ENCODE measurements at places on chromosomes 4 and X.

DNA sequence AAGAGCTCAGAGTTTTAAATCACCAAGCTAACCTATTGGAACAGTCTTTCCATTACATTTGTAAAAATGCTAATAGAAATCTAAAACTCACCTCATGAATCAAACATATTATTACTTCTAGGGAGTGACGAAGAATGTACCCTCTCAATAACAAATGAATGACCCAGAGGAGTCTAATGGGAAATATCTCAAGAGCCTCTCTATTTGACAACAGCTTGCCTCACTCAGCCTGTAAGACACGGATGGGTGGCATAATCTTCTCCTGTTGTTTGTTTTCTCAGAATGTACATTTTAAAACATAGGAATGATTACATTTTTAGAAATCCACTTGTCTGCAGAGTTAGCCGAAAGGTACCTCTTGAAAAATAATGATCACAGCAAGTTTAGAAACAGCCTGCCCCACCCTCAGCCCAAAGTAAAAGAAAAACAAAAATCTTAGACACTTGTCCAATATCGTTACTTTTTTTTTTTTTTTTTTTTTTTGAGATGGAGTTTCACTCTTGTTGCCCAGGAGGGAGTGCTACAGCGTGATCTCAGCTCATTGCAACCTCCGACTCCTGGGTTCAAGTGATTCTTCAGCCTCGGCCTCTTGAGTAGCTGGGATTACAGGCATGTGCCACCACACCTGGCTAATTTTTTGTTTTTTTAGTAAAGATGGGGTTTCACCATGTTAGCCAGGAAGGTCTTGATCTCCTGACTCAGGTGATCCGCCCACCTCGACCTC lies 183.6 kb upstream of the FTHL17 start:
- DNase-seq: no peak

- DNase-seq: no peak
These were observed 363.1 kb upstream of the SLIT2 start for GRCh38 chr4:19888587-19888986.

- DNase-seq: no peak
These were observed 14.1 kb upstream of the CXCL6 start for GRCh38 chr4:73822389-73822788.

- DNase-seq: no peak
These were observed 409.3 kb downstream of the FAM47B start for GRCh38 chrX:35351795-35352483.

- no peak for DNase-seq
These were observed 184.2 kb downstream of the STAG2 start for GRCh38 chrX:124145749-124146148.

DNA sequence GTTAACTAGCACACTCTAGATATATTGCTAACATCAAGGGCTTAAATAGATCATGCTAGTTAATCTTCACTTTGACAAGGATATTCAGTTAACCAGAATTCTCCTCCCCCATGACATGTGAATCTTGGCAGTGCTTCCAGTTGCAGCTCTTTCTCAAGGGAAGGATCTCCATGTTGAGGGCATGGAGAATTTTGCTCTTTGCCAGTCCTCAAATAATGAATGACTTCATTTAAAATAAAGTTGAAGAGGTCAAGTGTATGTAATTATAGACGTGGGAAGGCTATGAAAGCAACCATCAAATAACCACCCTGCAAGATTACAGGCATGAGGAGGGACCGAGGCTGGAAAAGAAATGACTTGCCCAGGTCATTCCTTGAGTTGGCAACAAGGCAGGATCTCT lies 87.3 kb upstream of the CPEB2 start:
- no peak for DNase-seq

- peak; percentile 93 for DNase-seq
These were observed at the start of gene PITX2 for GRCh38 chr4:110622841-110623717. TSS of gene PITX2 (minus strand) at chr4:110623077. CDS start at chr4:110622460, 617 bp downstream.

DNA sequence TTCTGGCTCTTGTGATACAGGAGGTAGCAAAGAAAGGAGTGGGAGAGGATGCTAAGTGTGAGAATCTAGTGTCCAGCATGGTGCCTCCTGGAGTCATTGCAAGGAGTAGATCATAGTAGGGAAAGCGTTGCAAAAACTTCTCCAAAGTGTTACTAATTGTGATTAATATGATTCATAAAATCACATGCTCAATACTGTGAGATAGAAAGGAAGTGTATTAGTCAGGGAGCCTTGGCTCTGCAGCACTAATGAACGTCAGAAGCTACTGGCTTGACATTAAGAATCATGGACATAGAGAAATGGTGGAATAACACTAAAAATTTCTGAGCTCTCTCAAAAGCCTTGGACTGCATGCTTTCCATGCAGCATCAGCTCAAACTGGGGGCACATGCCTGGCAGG lies 299.1 kb downstream of the EVC2 start:
- DNase-seq: no peak

DNA sequence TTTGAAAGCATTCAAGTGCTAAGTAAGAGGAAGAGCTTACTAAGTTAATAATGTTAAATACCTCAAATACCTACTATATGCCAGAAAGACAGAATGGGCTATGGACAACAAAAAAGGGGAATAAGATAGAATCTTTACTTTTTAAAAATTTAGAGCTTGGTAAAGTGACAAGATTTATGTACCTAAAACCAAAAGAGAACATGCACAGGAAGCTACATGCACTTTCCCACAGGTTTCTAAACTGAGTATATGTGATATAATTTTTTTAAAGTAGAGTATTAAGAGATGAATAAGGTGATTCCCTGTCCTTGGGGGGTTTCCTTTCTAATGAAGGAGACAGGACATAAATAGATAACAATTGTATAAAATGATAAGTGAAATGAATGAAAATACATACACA lies 30.7 kb downstream of the SLC4A4 start:
- no peak for DNase-seq

- no peak for DNase-seq
These were observed 911.2 kb downstream of the FSTL5 start for GRCh38 chr4:161252520-161253141.

DNA sequence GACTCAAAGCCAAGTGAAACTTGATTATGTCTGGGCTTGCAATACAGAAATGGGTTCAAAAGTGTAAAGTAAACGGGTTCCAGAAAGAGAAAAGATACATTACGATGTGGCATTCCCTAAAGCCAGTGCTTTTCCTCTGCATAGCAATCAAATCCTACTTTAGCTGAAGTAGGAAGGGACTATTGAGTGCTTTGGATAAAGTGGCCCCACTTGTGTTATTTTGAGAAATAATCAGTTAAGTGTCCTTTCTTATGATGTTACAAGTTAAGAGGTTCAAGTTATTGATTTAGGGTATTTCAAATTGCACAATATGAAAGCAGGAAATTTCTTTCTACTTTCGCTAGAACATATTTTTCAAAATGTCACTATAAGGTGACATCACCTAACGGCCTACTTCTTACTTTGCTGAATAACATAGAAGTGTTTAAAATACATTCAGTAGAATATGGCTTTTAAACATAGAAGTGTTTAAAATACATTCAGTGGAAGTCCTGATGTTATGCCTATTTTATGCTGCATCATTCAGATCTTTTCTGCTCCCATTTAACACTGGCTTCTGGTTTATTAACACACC lies 235.2 kb downstream of the DTHD1 start:
- no peak for DNase-seq

DNA sequence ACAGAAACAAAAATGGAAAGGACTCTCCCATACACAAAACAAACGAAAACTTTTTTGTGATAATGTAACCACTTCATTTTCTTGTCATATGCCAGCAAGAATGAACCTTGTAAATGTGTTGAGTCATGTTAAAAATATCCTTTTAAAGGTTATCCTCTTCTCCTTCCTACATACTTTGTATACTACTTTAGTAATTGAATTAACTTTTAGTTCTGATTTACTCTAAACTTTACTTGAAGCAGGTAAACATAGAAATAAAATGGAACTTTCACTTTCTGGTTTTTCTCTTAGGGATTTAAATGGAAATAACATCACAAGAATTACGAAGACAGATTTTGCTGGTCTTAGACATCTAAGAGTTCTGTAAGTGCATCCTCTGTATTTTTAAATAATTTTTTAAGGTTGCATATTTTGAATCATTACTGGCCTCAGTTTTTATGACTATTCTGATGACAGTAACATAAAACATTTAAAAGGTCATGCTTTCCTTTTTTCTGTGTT lies 4.7 kb downstream of the SLIT2 start:
- DNase-seq: no peak

- no peak for DNase-seq
These were observed 31.9 kb downstream of the ANAPC10 start for GRCh38 chr4:145066063-145066501.

- no peak for DNase-seq
These were observed 105.9 kb downstream of the FBXO8 start for GRCh38 chr4:174177536-174177935.

- DNase-seq: no peak
These were observed 84.9 kb downstream of the CBLL2 start for GRCh38 chrX:22357621-22358020.

GRCh38 chr4:8641256-8641655 lies 48.7 kb downstream of the CPZ start:
- no peak for DNase-seq

GRCh38 chr4:123659730-123660129 lies 263.1 kb downstream of the SPRY1 start:
- no peak for DNase-seq

GRCh38 chr4:152050106-152050505 lies 289.3 kb upstream of the GATB start:
- no peak for DNase-seq

GRCh38 chr4:127000846-127001245 lies 631.9 kb upstream of the INTU start:
- DNase-seq: no peak

DNA sequence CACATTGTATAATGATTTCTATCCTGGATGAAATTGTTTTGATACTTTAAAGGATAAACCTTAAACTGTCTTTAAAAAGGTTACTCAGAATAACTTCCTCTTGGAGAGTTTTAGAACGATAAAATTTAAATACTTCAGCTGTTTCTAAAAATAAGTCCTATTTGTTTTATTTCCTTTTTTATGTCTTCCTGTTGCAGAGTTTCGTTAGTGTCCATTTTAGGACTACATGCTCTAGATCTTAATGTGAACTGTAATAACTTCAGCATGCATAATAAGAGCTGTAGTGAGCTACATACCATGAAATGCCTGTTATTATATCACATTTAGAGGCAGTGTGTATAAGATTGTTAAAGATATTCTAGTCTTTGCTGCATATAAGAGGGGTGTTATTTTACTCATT lies 14.6 kb downstream of the ATP10D start:
- no peak for DNase-seq

GRCh38 chr4:173415092-173415491 lies 16.2 kb upstream of the SCRG1 start:
- DNase-seq: no peak

DNA sequence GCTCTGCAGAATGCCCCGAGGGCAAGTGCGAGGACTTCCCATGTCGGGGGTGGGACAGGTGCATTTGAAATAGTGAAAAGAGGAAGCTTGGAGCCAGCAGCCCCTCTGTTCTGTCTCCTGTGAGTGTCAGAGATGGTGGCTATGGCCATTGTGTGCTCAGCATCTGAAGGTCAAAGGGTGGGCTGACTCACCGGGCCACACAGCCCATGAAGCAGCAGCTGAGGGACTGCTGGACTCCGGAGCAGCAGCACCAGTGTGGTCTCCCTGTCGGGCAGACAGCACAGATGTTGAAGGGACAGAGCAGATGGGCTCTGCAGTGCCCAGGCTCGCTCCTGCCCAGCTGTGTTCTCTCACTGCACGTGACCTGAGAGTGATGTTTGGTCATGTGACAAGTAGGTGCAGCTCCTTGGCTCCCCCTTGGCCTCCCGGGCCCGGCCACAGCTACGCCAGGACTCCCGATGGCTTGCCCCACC lies 53.5 kb downstream of the TBC1D14 start:
- no peak for DNase-seq

DNA sequence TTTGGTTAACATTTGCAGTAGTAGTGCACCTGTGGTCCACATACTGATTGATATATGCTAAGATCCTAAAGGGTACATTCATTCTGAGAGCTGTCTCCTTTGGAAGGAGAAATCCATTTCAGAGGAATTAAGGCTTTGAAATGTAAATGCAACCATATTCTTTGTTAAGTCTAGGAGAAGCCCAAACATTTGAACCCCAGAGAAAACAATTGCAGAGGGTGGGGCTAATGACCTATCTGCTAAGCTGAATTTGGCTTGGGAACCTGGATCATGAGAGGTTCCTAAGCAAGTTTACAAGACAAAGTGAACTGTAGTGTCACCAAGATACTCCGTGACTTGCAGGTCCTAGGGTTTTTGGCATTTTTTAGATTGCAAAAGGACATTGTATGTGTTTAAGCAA lies 41.2 kb downstream of the LAS1L start:
- DNase-seq: no peak

GRCh38 chr4:147723326-147723725 lies 8.6 kb upstream of the ARHGAP10 start:
- DNase-seq: no peak

DNA sequence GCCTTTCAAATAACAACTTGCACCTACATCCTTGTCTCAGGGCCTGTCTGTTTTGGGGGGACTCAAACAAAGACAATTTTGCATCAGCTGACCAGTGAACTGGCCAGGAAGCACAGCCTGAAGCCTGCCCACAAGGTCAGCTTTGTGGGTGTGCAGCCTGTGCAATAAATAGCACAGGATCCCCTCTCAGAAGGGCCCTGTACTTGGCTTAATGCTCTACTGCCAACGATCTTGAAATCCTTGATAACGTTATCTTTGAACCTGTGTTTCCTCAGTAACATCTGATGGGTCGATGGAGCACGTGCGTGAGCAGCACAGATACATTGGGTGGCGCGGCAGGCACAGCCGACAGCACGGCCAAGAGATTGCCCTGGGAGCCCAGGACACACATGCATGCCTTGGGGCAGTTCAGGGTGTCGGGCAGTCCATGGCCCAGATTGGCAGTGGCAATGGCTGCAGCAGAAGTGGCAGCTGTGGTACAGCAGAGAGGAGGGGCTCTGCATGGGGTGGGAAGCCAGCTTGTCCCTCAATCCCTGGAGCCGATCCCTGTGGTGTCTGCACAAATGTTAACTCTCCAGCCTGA lies 58.8 kb upstream of the ATP6AP2 start:
- no peak for DNase-seq

- no peak for DNase-seq
These were observed 34.1 kb downstream of the FHDC1 start for GRCh38 chr4:152970102-152970820.

- DNase-seq: no peak
These were observed 132.0 kb upstream of the RAI2 start for GRCh38 chrX:17993062-17993461.

DNA sequence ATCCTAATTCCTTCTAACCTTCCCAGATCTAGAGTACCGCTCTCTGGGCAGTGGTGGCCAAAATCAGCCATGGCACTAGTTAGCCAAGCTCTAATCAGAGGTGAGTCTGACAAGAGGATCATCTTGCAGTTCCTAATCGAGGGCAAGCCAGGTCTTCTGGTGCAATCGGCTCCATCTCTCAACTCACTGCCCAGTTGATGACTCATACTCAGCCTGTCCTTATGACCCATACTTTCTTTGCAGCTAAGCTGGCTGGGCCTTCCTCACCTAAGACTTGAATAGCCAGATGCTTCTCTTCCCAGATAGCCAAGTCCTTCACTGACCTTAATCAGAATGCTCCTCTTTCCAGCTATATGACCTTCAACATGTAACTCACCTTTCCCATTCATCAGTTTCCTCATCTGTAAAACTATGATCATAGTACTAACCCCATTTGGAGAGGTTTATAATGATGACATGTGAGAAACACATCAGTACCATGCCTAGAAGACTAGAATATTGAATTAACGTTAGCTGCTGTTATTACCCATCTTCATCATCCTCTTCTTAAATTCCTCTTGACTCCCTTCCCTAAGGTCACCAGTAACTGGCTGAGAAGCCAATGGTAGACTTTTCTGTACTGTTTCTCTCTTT lies 57.1 kb downstream of the RELL1 start:
- no peak for DNase-seq
